CD4-positive, alpha-beta T cell treated with Interferon gamma for 1 hour (primary cell): ENCODE measurements at places on chromosomes 1 and 21.

GRCh38 chr1:98923667-98924066 lies 81.0 kb downstream of the PLPPR5 start:
- no peak for DNase-seq

GRCh38 chr1:225891229-225891972 lies 2.5 kb upstream of the LEFTY1 start:
- DNase-seq = no peak

DNA sequence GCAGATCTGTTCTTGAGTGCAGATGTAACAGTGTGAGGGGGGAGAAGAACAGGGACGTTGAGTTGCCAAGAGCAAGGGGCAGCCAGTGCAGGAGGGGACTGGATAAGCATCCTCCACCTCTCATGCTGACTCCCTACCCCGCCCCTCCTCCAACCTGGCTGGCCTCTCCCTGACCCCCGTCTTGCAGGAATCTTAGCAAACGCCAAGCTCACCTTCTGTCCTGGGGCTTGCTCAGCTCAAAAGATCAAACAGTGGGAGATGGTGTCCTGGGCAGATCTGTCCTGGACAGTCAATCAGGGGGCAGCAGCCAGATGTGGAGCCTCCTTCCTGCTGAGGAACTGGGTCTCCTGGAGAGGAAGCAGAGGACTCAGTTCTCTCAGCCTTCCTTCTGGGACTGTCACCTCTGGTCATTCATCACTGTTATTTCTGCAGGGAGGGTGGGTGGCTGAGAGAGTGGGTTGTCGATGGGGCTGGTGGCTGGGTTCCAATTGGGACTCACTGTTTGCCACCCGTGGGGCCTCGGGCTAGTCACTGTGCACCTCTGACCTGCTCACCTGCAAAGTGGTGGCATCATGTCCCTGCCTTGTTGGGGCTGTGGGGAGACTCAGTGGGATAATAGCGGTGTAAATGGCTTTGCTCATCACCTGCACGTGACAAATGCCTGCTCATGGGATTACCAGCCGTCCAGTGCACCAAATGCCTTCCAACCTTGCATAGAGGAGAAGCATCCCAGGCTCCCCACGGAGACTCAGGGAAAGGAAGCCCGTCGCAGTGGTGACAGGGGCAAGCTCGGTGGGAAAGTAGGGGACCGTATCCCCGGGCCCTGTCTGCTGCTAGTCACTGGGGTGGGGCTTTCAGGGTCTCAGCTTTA lies 154.4 kb downstream of the PTPRU start:
- DNase-seq = no peak

- DNase-seq = no peak
These were observed 4.9 kb upstream of the ZNF644 start for GRCh38 chr1:91026777-91027176.

DNA sequence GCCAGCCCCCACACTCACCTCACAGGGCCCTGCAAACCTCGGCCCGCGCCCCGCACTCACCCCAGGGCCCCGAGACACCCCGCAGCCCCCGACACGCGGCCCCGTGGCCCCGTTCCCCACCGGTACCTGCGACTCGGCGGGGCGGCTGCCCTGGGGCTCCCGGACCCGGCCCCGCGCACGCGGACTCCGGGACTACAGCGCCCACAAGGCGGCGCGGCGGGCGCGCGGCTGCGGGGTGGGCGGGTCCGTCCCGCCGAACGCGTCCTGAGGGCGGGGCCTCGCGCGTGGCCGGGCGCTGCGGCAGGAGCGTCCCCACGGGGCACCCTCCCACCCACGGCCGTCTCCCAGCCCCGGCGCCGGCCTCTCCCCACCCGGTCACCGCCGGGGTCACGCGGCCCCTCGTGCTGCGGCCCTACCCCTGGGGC lies at the start of gene SLC19A1:
TSS of gene SLC19A1 (minus strand) at position 199 of the 425 bp plus-strand sequence. CDS start 4,481 bp downstream, outside the sequence.
- peak; percentile 69 for DNase-seq

DNA sequence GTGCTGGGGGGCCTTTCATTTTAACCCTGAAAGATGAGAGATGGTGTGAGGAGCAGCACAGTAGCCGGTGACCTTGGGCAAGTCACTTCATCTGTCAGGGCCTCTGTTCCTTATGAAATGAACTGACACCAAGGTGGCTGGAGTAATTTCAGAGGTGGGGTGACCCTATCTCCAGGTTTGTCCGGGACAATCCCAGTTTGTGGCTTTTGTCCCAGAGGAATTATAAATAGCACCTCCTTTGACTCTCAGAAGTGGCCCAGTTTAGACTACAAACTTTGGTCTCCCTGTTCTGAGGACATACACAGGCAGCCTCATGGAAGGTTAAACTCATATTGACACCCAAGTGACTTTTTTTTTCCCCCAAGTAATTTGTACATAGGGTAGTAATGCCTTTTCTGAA lies 14.6 kb downstream of the ACTN2 start:
- DNase-seq = no peak

- no peak for DNase-seq
These were observed 3.9 kb downstream of the DISP3 start for GRCh38 chr1:11482701-11483479.

GRCh38 chr1:159505676-159506075 lies 30.1 kb downstream of the OR10J5 start:
- no peak for DNase-seq

DNA sequence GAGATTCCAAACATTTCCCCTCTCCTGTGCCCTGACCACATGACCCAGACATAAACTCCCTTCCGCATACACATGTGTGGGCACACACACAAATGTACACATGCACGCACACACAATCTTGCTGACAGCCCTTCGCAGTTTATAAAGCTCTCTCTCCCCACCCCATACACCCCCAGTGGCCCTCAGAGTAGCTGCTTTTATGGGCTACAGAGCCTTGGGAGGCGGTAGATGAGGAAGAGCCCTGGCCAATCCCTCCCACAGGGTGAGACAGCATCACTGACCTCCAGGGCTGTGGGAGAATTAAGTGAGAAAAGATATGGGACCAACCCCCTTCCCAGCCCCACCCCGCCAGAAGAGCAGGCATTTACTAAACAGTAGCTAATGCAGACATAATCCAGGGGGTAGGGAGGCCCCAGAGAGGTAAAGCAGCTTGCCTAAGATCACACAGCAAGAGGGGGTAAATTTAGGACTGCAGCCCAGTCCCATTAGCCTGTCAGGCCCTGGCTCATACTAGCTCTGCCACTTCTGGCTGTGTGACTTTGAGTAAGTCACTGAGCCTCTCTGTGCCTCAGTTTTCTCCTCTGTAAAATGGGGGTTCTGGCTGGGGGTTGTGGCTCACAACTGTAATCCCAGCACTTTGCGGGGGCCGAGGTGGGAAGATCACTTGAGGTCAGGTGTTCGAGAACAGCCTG lies 5.1 kb downstream of the SDC3 start:
- no peak for DNase-seq

DNA sequence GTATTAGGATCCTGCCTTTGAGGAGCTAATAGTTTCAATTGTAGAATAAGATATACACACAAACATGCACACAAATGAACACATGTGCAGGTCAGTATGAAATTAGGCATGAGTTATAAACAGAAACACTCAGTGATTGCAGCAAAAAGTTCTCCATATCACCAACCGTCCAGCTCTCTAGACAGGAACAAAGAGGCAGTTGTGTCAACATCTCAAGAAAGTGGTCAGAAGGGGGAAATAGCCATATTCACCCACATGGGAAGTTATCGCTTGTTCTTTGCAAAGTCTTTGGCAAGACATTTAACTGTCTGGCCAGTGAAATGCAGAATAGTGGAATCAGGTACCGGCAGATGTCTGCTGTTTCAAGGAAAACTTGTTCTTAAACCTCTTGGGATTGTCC lies 29.4 kb upstream of the PIGC start:
- no peak for DNase-seq

DNA sequence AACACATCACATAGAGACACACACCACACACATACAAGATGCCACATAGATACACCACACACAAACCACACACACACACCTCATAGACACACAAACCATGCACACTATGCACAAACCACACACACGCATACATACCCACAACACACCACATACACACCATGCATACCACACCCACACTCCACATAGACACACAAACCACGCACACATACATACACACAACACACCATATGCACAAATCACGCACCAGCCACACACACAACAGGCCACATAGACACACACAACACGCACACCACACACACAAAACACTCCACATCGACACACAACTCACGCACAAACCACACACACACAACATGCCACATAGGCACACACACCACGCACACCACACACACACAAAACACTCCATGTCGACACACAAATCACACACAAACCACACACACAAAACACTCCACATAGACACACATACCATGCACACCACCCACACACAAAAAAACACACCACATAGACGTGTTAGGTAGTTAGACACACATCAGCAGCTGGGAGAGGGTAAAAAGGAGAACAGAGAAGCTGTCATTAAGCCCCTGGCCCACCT lies 49.5 kb upstream of the SLC19A1 start:
- no peak for DNase-seq

DNA sequence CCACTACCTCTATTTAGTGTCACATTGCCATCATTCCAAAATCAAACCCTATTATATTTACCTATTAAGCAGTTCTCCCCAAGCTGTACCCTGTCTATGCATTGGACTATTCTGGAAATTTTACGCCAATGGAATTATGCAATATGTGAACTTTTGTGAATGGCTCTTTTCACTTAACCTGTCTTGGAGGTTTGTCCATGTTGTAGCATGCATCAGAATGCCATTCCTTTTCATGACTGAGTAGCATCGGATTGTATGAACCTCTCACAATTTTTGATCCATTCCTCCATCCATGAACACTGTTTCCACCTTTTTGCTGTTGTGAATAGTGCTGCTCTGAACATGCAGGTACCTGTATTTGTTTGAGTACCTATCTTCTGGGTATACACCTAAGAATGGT lies 33.7 kb downstream of the FAM163A start:
- no peak for DNase-seq

DNA sequence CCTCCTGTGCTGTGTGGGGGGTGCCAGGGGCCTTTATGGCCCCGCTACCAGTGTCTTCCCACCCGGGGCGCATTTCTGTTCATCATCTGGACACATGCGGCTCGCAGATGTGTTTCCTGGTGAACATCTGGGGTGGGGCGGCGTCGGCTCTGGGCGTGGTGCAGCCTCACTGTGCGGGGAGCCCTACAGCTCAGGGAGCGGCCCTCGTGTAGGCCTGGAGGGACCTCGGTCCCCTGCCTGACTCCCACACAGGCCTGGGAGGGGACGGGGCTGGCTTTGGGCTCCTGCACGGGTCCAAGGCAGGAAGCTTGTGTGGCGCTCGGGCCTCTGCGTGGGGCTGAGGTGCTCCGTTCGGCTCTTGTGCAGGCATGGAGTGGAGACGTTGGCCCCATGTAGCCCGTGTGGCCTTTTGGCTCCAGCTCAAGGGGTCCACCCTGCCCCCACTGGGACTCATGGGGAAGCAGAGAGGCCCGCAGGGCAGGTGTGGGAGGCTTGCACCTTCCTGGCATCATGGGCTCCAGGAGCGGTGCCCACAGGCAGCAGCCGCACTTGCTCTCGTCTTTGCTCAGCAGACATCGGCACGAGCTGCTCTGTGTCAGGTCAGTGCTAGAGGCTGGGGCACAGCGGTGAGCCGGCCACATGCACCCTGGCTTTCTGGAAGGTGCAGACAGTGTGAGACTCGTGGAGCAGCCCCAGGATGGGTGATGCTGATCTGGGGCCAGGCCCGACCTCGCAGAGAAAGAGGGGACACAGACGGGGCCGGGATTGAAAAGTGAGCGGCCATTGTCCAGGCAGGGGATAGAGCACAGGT lies 90.1 kb upstream of the ACTRT2 start:
- DNase-seq = no peak

GRCh38 chr1:224689374-224689773 lies 73.3 kb downstream of the CNIH3 start:
- DNase-seq = no peak

DNA sequence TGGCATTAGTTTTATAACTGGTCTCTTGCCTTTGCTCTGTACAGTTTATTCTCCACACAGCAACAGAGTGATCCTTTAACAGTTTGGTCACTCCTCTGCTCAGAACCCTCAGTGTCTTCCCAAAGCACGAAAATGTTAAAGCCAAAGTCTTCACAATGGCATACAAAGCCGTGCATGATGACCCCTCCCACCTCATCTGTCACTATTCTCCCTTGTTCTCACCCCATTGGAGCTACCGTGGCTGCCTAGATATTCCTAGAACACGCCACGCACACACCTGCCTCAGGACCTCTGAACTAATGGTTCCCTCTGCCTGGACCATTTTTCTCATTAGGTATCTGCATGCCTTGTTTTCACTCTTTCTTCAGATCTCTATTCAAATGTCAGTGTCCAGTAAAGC lies 8.6 kb upstream of the SEMA4A start:
- DNase-seq = no peak

DNA sequence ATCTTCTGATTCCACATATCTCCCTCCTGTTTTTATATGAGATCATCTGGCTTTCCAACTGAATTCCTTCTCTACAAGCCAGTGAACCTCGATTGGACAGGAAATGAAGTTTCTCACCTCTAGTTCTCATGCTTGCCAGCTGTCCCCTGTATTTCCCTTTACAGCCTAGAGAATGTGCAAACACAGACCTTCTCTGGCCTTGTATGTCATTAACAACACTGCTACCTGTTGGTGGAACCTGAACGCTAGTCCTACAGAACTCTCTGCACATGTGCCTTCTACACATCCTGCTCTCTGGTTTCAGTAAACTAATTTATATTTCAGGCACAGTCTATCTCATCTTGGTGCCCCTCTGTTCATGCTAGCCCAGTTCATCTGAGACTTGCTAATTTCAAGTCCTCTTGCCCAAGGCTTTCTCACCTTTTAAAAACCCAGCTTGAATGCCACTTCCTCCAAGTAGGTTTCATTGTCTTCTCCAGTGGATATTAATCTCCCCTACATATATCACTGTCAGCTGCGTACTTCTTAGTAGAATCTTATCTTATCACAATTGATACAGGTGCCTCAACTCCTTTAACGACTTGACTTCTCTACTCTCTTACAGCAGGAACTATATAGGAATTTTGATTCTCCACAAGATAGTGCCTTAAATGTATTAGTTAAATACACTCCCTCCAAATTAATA lies 549.9 kb downstream of the PLPP3 start:
- no peak for DNase-seq

DNA sequence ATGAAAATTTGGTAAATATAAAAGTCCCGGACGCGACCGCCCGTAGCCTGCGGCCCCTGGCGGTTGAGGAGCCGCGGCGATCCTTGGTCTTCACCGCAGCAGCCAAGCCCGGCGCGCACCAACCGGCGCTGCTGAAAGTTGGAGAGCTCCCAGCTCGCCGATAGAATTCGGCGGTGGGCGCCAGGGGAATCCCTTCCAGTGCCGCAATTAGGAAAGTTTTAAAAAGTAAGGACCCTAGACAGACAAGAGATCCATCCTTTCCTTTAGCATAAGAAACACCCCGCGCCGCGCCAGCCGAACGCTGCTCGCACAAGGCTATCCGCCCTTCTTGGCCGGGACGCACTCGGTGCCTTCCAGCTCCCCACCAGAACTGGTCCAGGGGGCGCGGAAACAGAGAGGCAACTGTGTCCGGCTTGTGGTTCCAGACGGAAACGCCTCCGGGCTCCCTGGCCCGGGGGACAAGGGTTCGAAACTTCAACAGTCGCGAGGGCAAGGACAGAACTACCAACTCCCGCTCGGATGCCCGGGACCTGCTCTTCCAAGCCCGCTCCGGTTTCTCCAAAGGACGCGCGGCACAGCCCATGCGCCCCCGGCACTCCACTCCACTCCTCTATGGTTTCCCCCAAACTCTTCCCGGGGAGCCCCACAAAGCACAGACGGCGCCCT lies 1.7 kb downstream of the FAM78B start:
- DNase-seq = no peak
